Renal pelvis (tissue), 12 donors: ENCODE measurements at places on chromosomes 5 and 9. TPM values are rescaled to one million over a fixed set of nuclear protein-coding genes. Genes with fewer than 3 reads are reported as not detected.

The WNT8A gene
- polyA plus RNA-seq, result 0.09 TPM

The GPR107 gene
- polyA plus RNA-seq, result 56.5 TPM

The PRRC2B gene
- polyA plus RNA-seq, result 163 TPM

The LCN1 gene
- polyA plus RNA-seq, result not detected

The ARL14EPL gene
- polyA plus RNA-seq, result not detected

The CFAP90 gene
- polyA plus RNA-seq, result 6.1 TPM

GRCh38 chr9:13181652-13182051 lies 97.8 kb downstream of the MPDZ start:
- DNase-seq, result no peak

- DNase-seq, result no peak
Measured at GRCh38 chr9:79014929-79015699, 556.7 kb upstream of the TLE4 start.

DNA sequence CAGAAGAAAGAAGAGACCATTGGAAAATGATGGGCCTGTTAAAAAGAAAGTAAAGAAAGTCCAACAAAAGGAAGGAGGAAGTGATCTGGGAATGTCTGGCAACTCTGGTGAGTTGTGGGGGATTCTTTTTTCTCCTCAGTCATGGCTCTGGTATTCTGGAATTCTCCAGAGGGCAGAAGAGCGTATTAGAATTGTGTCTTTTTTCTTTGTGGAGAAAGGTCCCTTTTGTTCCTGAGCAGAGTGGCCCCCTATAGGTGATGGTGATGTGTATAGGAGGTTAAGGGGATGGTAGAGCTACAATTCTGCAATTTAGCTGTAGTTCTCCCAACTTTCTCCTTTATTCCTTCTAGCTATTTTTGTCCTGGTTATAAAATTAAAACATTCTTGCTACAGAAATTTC lies 1.6 kb upstream of the DHFR start:
- DNase-seq, result no peak

GRCh38 chr5:172802567-172803176 lies 31.4 kb upstream of the ERGIC1 start:
- no peak for DNase-seq

DNA sequence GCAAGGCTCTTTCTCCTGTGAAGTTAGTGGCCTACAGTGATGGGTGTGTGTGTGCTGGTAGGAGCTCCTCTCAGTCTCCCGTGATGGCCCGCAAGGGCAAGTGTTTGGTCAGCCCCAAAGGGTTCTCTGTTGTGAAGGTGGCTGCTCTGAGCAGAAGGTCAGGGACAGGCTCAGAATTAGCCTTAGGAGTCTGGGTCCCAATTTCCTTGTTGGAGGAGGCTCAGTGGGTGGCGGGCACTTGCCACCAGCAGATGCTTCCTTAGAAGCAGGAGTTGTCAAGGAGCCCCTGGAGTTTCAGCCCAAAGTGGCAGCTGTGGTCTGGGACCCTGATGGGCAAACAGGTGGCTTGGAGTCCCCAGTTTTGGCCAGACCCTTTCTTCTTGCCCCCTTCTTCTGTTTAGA lies 154.4 kb downstream of the MACROH2A1 start:
- DNase-seq, result no peak

- no peak for DNase-seq
Measured at GRCh38 chr9:81968026-81968425, 20.5 kb upstream of the SPATA31D1 start.
